ENCODE measurements at places on chromosomes 3 and 15. TPM values are rescaled to one million over a fixed set of nuclear protein-coding genes. Genes with fewer than 3 reads are reported as not detected.

GRCh38 chr15:96360581-96361308 is 30.2 kb downstream of the NR2F2 start:
- DNase-seq: no peak

DNA sequence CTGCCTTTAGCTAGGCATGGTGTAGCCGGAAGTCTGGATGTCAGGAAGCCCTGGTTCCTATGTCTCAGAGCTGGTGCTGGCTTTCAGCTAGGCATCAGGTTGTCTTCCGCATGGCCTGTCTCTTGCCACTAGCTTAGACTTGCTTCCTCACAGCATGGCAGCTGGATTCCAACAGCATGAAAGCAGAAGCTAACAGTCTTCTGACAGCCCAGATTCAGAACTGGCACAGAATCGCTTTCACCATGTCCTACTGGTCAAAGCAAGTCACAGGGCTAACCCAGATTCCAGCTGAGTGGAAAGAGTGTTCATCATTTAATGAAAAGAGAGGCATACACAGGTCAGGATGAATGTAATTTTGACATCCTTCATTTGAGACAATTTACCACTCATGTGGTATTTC is 1050.5 kb downstream of the ROBO2 start:
- no peak for DNase-seq

DNA sequence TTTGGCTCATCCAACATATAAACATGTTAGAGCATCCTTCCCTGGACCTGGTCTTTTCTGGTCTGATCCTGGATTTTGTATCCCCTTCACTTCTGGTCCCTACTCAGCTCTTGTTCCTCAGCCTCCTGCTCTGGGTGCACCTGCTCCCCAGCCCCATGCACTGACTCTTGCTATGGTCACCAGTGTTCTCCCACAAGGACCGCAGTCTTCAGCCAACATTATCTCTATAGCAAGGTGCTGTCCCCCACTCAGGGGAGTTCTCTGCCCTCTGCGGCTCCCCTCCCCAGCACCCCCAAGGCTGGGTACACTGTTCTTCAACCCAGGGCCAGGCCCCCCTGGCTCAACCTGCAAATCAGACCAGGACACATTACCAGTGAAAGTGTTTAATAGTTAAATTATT is 80.2 kb downstream of the SEC22A start:
- DNase-seq: no peak

- no peak for DNase-seq
These were observed 5.2 kb upstream of the TCF12 start for GRCh38 chr15:56913241-56913640.

CFAP20DC gene
- polyA plus RNA-seq: not detected

GRAMD2A gene
- not detected for polyA plus RNA-seq

PPIB gene
- 520 TPM for polyA plus RNA-seq

PPM1L gene
- polyA plus RNA-seq: 5.5 TPM

Data from CD14-positive monocyte (primary cell).